ENCODE measurements at places on chromosomes 5 and 9.

GRCh38 chr9:132670457-132671391, at the start of gene GTF3C4:
Gene GTF3C4 (plus strand): TSS chr9:132670464. CDS start chr9:132670599, 135 bp downstream.
- H3K4me3 ChIP-seq: peak within 1 kb of the TSS; percentile 59
- H3K27ac ChIP-seq: peak within 1 kb of the TSS; percentile 96
- peaks cover 51% of the 10 kb centered on the region for H3K4me1 ChIP-seq
- H3K27me3 ChIP-seq: no peaks in the 10 kb centered on the region

DNA sequence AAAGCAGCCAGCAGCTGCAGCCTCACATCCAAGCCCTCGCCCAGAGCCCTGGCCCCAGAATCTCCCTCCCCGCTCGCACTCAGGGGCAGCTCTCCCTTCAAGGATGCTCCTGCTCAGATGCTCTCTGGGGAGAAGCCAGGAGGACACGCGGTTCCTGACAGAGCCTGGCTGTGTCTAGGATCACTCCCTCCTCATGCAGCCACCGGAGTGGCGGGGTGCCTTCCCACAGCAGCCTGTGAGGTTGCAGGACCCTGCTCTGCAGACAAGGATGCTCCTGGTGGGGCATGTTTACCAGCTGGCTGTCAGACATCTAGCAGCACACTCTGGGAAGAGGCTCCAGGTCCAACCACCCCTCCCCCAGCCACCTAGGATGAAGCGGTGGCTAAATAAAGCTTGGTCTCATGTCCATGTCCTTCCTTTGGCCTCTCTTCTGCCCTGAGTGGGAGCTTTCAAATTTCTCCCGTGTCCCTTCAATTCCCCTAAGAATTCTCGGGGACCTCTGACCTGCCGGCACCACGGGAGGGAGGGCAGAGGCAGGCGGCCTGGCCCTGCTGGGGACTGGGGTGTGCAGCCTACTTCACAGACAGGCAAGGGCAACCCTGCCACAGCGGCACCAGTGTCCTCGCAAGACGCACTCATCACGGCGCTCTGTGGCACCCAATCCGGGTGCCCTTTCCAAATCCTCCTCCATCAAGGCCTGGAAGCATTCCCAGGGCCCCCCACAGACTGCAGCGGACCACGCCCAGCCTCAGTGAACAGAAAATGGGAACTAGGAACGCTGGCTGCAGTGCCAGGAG, 88.3 kb upstream of the SARDH start:
- H3K36me3 ChIP-seq: no peaks in the 10 kb centered on the region
- DNase-seq: no peak
- peak overlapping the region; percentile 50 for H3K27ac ChIP-seq
- no peaks in the 10 kb centered on the region for H3K27me3 ChIP-seq
- no peak overlapping the region for H3K4me3 ChIP-seq

- H3K36me3 ChIP-seq: 0 out of 2 replicates have a peak, but pooled peaks cover 5% of the 10 kb centered on the region
- no peaks in the 10 kb centered on the region for H3K27me3 ChIP-seq
- no peak overlapping the region for H3K27ac ChIP-seq
- no peak for DNase-seq
- H3K4me1 ChIP-seq: no peaks in the 10 kb centered on the region
Observed at GRCh38 chr9:87741891-87742290, 16.0 kb downstream of the CTSL start.

GRCh38 chr9:137035507-137035834, 3.6 kb upstream of the FUT7 start:
- H3K4me3 ChIP-seq: peak overlapping the region; percentile 34
- H3K27me3 ChIP-seq: no peaks in the 10 kb centered on the region
- no peaks in the 10 kb centered on the region for H3K4me1 ChIP-seq
- peak; percentile 51 for DNase-seq

DNA sequence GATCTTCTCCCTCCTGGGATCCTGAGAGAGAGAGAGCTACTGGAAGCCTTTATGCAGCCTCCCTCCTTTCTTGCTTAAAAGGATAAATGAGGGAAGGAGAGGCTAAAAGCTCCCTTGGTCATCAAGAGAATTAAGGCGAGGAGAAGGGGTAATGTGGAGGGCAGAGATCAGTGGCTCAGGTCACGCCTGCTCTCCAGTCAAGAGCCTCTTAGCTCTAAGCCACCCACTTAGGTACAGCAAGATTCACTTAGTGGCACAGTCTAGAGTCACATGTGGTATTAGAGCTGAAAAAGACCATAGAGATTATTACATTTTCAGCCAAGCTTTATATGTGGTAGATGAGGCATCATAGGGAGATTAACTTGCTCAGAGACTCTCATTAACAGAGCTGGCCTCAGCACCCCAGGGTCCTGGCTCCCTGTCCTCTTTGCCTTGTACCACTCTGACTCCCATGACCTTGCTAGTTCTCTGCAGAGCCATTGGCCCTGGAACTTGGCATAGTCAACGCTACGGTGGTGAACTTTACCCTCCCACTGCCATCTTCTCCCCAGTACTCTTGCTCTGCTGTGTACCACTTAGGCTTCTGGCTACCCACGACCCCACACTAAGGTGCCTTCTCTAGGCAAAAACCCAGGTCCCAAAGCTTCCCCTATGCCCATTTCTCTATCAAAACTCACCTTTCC, 37.6 kb downstream of the MFAP3 start:
- no peak for DNase-seq
- H3K27me3 ChIP-seq: no peaks in the 10 kb centered on the region
- peaks cover 7% of the 10 kb centered on the region for H3K4me1 ChIP-seq
- H3K4me3 ChIP-seq: no peak overlapping the region
- H3K36me3 ChIP-seq: no peaks in the 10 kb centered on the region

DNA sequence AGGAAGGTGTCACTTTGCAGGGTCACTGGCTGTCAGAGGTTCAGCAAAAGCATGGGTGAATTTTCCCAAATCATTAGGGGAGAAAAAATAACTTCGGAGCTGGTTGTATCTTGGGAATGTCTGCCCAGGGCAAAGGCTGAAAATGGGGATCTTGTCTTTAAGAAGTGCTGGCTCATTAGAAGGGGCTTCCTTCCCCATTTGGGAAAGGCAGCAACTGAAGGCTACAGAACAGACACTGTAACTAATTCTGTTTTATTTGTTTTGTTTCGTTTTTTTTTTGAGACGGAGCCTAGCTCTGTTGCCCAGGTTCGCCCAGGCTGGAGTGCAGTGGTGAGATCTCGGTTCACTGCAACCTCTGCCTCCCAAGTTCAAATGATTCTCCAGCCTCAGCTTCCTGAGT, 70.3 kb upstream of the PCA3 start:
- peaks cover 16% of the 10 kb centered on the region for H3K4me1 ChIP-seq
- H3K27ac ChIP-seq: no peak overlapping the region
- no peak overlapping the region for H3K4me3 ChIP-seq
- no peaks in the 10 kb centered on the region for H3K36me3 ChIP-seq
- peaks cover 37% of the 10 kb centered on the region for H3K27me3 ChIP-seq

GRCh38 chr5:101929628-101930027, 366.5 kb downstream of the SLCO4C1 start:
- no peak overlapping the region for H3K27ac ChIP-seq
- H3K36me3 ChIP-seq: no peaks in the 10 kb centered on the region
- no peak for DNase-seq
- H3K4me1 ChIP-seq: no peaks in the 10 kb centered on the region
- H3K4me3 ChIP-seq: no peak overlapping the region
- no peaks in the 10 kb centered on the region for H3K27me3 ChIP-seq

DNA sequence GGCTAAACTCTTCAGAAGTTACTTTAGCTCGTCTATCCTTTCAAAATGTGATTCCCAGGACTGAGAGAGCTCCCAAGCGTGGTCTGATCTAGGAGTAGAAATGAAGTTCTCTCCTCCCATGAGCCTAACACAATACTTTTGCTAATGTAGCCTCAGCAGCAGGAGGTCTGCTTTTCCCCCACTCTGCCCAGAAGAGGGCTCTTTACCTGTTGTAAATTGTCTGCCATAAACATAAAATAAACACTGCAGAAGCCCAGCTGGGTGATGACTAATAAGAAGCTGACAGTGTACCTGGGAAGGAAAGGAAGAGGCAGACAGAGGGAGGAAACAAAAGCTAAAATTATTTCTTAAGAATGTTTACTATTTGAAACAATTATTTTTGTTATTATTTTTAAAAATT, 15.4 kb downstream of the SLC36A3 start:
- no peak overlapping the region for H3K4me3 ChIP-seq
- H3K36me3 ChIP-seq: no peaks in the 10 kb centered on the region
- no peak overlapping the region for H3K27ac ChIP-seq
- H3K4me1 ChIP-seq: no peaks in the 10 kb centered on the region
- DNase-seq: peak; percentile 46

GRCh38 chr9:87469793-87470465, 27.7 kb upstream of the DAPK1 start:
- H3K4me3 ChIP-seq: no peak overlapping the region
- no peaks in the 10 kb centered on the region for H3K27me3 ChIP-seq
- peaks cover 5% of the 10 kb centered on the region for H3K4me1 ChIP-seq
- no peak overlapping the region for H3K27ac ChIP-seq

- peaks cover 14% of the 10 kb centered on the region for H3K36me3 ChIP-seq
- no peak overlapping the region for H3K4me3 ChIP-seq
- H3K27me3 ChIP-seq: no peaks in the 10 kb centered on the region
- no peak for DNase-seq
- no peak overlapping the region for H3K27ac ChIP-seq
Observed at GRCh38 chr9:92718086-92719001, 46.3 kb downstream of the BICD2 start.

DNA sequence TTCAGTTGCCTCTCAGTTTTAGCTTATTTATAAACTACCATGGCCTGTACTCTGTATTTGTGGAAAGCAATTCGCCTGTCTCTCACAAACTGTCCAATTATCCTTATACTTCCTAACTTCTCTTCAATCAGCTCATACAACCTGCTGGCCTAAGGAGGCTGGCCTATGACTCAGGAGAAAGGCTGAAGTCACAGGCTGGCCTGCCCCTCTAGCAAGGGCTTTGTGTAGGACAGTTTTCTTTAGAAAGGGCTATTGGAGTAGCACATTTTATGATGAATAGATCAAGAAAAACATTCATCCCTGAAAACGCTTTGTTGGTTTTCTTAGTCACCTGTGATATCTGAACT, 988.7 kb upstream of the ARRDC3 start:
- H3K4me1 ChIP-seq: peaks cover 10% of the 10 kb centered on the region
- no peak overlapping the region for H3K4me3 ChIP-seq
- no peak for DNase-seq

DNA sequence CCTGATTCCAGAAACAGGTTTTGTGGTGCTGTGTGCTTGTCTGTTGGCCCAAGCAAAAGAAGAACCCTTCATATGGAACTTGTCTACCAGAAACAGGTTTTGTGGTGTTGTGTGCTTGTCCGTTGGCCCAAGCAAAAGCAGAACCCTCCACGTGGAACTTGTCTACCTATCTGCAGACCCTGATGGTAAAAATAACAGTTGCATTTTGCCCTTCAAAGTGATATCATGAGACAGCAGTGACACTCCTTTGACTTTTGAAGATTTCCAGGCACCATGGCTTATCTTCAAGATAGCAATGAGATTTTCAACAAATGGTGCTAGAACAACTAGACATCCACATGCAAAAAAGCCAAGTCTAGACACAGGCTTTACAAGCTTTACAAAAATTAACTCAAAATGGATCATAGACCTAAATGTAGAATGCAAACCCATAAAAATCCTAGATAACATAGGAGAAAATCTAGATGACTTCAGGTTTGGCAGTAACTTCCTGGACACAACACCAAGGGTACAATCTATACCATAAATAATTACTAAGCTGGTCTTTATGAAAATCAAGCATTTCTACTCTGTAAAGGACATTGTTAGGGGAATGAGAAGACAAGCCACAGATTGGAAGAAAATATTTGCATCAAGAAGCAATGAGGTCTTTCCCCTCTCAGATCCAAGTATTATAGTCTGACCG, 16.8 kb downstream of the MACROH2A1 start:
- no peak overlapping the region for H3K27ac ChIP-seq
- no peaks in the 10 kb centered on the region for H3K27me3 ChIP-seq
- no peak for DNase-seq

- no peaks in the 10 kb centered on the region for H3K36me3 ChIP-seq
- H3K27me3 ChIP-seq: no peaks in the 10 kb centered on the region
- no peak for DNase-seq
- H3K4me1 ChIP-seq: no peaks in the 10 kb centered on the region
- no peak overlapping the region for H3K27ac ChIP-seq
Observed at GRCh38 chr5:99814321-99815063, 720.7 kb upstream of the FAM174A start.

DNA sequence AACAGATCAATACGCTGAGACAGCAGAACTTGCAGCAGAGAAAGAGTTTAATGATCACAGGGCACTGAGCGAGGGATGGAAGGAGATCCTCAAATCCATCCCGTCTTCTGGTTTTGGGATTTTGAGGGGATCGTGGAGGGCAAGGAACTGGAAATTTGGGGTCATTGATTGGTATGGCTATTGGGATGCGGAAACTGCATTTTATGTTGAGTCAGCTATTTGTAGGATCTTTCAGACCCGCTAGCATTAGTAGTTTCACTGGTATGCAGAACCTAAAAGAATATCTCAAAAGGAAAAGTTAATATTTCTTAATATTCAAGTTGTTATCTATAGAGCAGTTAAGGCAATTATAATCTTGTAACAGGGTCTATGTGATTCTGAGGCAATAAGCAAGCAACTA, 771.7 kb upstream of the CTNND2 start:
- H3K27ac ChIP-seq: no peak overlapping the region
- H3K4me3 ChIP-seq: no peak overlapping the region
- H3K27me3 ChIP-seq: no peaks in the 10 kb centered on the region
- no peaks in the 10 kb centered on the region for H3K36me3 ChIP-seq
- no peak for DNase-seq

- no peaks in the 10 kb centered on the region for H3K27me3 ChIP-seq
- no peak overlapping the region for H3K27ac ChIP-seq
- DNase-seq: no peak
Observed at GRCh38 chr5:2155556-2155955, 272.8 kb upstream of the IRX4 start.

DNA sequence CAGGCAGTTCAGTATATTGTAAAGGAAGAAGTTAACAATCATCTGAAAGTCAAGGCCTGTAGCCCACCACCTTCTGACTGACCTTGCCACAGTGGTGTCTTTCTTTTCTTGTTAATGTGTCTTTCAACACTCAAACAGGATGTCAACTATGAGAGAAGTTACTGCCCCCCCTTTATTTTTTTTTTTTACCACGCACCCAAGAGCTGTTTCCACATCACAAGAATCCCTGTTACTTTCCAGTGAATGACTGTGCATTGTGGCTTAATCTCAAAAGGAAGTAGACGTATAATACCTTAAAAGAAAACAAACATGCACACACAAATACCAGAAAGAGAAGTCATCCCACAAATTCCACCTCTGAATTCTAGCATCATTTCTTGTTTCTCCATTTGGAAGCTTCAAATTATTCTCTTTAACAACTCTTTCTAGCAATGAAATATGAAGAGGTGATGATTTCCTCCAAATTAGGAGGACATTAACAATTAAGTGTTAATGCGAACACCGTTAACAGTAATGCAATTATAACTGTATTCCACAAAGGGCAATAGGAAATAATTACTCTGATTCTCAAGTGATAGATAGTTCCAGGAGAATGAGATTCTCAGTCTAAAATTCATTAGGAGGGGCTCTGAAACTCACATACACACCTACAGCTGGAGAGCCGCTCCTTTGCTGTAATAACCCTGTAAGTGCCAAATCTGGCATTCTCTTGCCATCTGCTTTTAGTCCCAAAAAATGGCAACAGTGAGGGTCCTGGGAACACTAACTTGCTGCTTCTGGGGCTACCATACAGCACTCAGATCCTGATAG, 201.0 kb downstream of the EFNA5 start:
- DNase-seq: no peak
- H3K4me3 ChIP-seq: no peak overlapping the region
- H3K36me3 ChIP-seq: no peaks in the 10 kb centered on the region
- peaks cover 86% of the 10 kb centered on the region for H3K4me1 ChIP-seq
- H3K27me3 ChIP-seq: no peaks in the 10 kb centered on the region

- H3K27ac ChIP-seq: no peak overlapping the region
- no peak for DNase-seq
- no peaks in the 10 kb centered on the region for H3K27me3 ChIP-seq
- peaks cover 4% of the 10 kb centered on the region for H3K36me3 ChIP-seq
Observed at GRCh38 chr5:109453251-109453650, 43.5 kb upstream of the PJA2 start.

Data from GM23338 (cell line).